ENCODE measurements at places on chromosomes 1 and 21. TPM values are rescaled to one million over a fixed set of nuclear protein-coding genes. Genes with fewer than 3 reads are reported as not detected.

OR10Z1 gene
- total RNA-seq: not detected

AURKAIP1 gene
- total RNA-seq: 109 TPM

JMJD4 gene
- total RNA-seq: 27.4 TPM

NBPF10 gene
- total RNA-seq: 0.62 TPM

SLC5A9 gene
- total RNA-seq: not detected

CR1 gene
- total RNA-seq: not detected

S100A3 gene
- total RNA-seq: 90.5 TPM

KCNN3 gene
- total RNA-seq: 0.07 TPM

TACSTD2 gene
- total RNA-seq: not detected

MFAP2 gene
- 0.55 TPM for total RNA-seq

PDE4B gene
- total RNA-seq: 16.7 TPM

SH3GLB1 gene
- total RNA-seq: 35.2 TPM

UTS2 gene
- total RNA-seq: not detected

DDX59 gene
- 14.5 TPM for total RNA-seq

KCNK2 gene
- 0.22 TPM for total RNA-seq

RAB25 gene
- not detected for total RNA-seq

SF3B4 gene
- total RNA-seq: 131 TPM

NBPF8 gene
- 4.7 TPM for total RNA-seq

TEX38 gene
- total RNA-seq: not detected

PRMT6 gene
- total RNA-seq: not detected

IFI16 gene
- 4.7 TPM for total RNA-seq

ZBTB18 gene
- 4.5 TPM for total RNA-seq

SELE gene
- total RNA-seq: not detected

PHC2 gene
- 85.1 TPM for total RNA-seq

PLA2G2F gene
- not detected for total RNA-seq

CDC7 gene
- 6.7 TPM for total RNA-seq

C1orf105 gene
- total RNA-seq: not detected

PTPN14 gene
- 10.4 TPM for total RNA-seq

UBXN10 gene
- total RNA-seq: not detected

ARHGEF10L gene
- 6.9 TPM for total RNA-seq

VWA1 gene
- total RNA-seq: 14.2 TPM

DISP1 gene
- total RNA-seq: 1.2 TPM

DDR2 gene
- 0.38 TPM for total RNA-seq

PGD gene
- 1,299 TPM for total RNA-seq

NCAM2 gene
- total RNA-seq: not detected

DNAJC28 gene
- total RNA-seq: 0.40 TPM

KCTD3 gene
- total RNA-seq: 38.9 TPM

OR2AK2 gene
- total RNA-seq: not detected

CFAP45 gene
- total RNA-seq: 1.5 TPM

LCE3D gene
- 0.69 TPM for total RNA-seq

HES2 gene
- total RNA-seq: 3.1 TPM

SIK1 gene
- total RNA-seq: 9.8 TPM

TMEM82 gene
- total RNA-seq: not detected

SPRR3 gene
- total RNA-seq: not detected

SPRR1A gene
- total RNA-seq: not detected

SYT6 gene
- total RNA-seq: 0.54 TPM

TMEM50A gene
- total RNA-seq: 72.2 TPM

MAEL gene
- total RNA-seq: not detected

KRTAP7-1 gene
- total RNA-seq: not detected

CHIT1 gene
- total RNA-seq: not detected

ITGB2 gene
- total RNA-seq: 0.80 TPM

CYP4A22 gene
- not detected for total RNA-seq

NIT1 gene
- total RNA-seq: 31.0 TPM

MPZ gene
- total RNA-seq: not detected

RIPPLY3 gene
- 0.73 TPM for total RNA-seq

DENND4B gene
- total RNA-seq: 34.8 TPM

AIRE gene
- not detected for total RNA-seq

POU3F1 gene
- 0.04 TPM for total RNA-seq

MEX3A gene
- 2.8 TPM for total RNA-seq
